ENCODE measurements at places on chromosomes 6 and 20. TPM values are rescaled to one million over a fixed set of nuclear protein-coding genes. Genes with fewer than 3 reads are reported as not detected.

- H3K4me1 ChIP-seq, result peaks cover 50% of the 10 kb centered on the region
- H3K36me3 ChIP-seq, result no peaks in the 10 kb centered on the region
- H3K27me3 ChIP-seq, result no peaks in the 10 kb centered on the region
- H3K27ac ChIP-seq, result no peak overlapping the region
- H3K4me3 ChIP-seq, result no peak overlapping the region
These were observed 8.8 kb upstream of the BAK1 start for GRCh38 chr6:33588894-33589293.

- no peaks in the 10 kb centered on the region for H3K4me1 ChIP-seq
- no peak for DNase-seq
- H3K27me3 ChIP-seq, result no peaks in the 10 kb centered on the region
These were observed 11.7 kb downstream of the SOD2 start for GRCh38 chr6:159681191-159681880.

DNA sequence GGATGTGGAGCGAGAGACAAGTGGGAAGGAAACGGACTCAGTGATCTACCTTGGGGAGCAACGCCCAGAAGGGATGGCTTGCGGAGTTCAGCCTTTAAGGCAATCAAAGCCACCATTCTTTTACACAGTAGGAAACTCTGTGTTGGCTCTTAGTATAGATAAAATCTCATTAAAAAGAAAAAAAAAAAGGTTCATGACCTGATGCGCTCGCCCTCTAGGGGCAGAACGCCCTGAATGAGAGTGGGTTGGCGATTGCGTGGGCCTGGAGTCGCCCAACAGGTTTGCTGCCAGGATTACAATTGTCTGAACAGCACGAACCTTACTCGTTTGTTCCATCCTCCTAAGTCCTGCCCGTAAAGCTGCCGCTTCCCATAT, 1.2 kb downstream of the TPD52L1 start:
- H3K36me3 ChIP-seq, result no peaks in the 10 kb centered on the region
- H3K4me1 ChIP-seq, result peaks cover 13% of the 10 kb centered on the region
- peak overlapping the region; percentile 46 for H3K4me3 ChIP-seq
- H3K27ac ChIP-seq, result peak overlapping the region; percentile 70

TMEM217 gene
- total RNA-seq, result 0.22 TPM

RFX6 gene
- total RNA-seq, result not detected

PBX2 gene
- 93.4 TPM for total RNA-seq

KIAA0408 gene
- total RNA-seq, result 2.0 TPM
